Activated naive CD4-positive, alpha-beta T cell treated with anti-CD3 and anti-CD28 coated beads, Interleukin-2, amount 50 U/mL, for 72 hours (primary cell): ENCODE measurements at places on chromosomes 4 and X. TPM values are rescaled to one million over a fixed set of nuclear protein-coding genes. Genes with fewer than 3 reads are reported as not detected.

- DNase-seq = no peak
Observed at GRCh38 chr4:18077808-18078207, 56.3 kb upstream of the LCORL start.

GRCh38 chr4:6420972-6421371 is 51.4 kb downstream of the PPP2R2C start:
- no peak for DNase-seq

DNA sequence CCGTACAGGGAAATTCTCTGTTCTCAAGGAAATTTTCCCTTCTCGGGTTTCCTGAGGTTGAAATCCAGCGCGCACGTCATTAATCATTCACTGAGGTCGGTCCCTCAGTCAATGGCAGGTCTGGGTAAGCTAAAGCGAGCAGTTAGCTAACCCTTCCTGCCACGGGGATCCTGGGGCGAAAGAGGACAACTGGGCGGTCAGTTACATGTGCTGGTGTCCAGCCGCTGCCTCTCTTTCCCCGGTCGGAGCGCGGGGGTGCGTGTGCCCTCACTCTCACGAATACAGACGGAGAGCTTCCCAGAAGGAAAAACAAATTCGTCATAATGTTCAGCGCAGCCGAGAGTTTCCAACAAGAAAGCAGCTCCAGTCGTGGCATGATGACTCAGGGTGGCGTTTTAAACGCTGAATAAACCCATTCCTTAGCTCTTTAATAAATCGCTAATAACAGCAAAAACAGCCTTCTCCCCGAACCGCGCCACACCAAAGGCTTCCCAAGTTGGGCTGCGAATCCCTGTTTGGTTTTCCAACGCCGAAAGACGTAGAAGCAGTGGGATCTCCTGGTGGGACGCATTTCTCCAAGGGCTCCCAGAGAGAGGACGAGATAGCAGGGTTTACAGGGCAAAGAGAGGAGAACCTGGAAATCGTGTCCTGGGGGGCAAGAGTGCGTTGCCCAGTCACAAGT is 752 bp upstream of the FGF5 start:
- DNase-seq = no peak

DNA sequence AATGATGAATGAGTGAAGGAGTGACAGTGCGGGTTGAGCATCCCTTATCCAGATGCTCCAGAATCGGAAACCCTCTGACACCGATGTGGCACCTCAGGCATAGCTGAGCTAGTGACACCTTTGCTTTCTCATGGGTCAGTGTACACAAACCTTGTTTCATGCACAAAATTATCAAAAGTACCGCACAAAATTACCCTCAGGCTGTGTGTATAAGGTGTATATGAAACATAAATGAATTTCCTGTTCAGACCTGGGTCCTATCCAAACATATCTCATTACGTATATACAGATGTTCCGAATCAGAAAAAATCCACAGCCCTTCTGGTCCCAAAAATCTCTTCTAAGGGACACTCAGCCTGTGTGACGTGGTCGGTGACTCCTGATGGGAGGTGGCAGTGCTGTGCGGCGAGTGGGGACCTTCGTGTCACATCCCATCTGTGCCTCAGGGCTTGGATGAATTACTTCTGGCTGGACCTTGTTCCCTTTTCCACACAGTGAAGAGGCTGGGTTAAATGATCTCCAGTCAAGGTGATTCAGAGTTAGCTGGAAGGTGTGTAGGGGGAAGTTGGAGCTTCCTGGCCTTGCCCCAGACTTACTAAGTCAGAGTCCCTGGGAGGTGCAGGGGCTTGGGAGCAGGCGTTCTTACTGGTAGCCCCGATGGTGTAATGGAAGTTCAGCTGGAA is 18.8 kb downstream of the RGS12 start:
- no peak for DNase-seq

DNA sequence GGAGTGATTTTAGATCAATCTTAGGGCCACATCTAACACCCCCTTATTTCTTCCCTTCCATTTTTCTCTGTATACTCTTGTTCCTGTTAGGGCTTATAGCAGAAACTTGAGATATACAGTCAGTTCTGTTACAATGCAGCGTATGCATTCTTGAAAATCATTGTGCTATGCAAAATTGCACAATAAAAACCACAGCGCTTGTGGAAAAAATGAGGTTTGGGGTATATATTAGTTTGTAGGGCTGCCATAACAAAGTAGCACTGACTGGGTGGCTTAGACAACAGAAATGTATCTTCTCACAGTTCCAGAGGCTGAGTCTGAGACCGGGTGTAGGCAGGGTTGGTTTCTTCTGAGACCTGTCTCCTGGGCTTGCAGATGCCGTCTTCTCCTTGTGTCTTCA is 59.0 kb downstream of the WWC2 start:
- DNase-seq = no peak

DNA sequence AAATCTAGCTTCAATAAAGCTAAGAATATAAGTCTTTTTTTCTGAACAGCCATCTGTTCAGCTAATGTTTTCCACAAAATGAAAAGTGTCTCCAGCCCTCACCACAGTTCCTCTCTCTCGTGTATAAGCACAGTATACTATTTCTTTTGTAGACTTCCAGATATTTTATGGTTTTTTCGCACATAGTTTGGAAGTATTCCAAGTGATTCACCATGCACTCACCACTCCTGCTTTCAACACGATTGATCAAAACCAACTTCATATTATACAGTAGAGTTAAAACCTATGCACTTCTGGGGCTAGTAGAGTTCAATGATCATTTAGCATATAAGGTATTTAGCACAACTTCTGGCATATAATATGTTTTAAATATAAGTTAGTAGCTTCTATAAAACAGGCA is 105.8 kb upstream of the DCAF12L1 start:
- no peak for DNase-seq

Gene BST1
- total RNA-seq = 0.82 TPM

Gene ETDB
- total RNA-seq = not detected

Gene CTAG1A
- total RNA-seq = not detected

Gene ASMT
- not detected for total RNA-seq

Gene TRPC5OS
- not detected for total RNA-seq
